CD8-positive, alpha-beta memory T cell (primary cell): ENCODE measurements at places on chromosomes 11 and 22. TPM values are rescaled to one million over a fixed set of nuclear protein-coding genes. Genes with fewer than 3 reads are reported as not detected.

Gene FOSL1
- total RNA-seq = 26.4 TPM

Gene CRYBB3
- total RNA-seq = 0.47 TPM

Gene HOATZ
- not detected for total RNA-seq

Gene KCTD17
- total RNA-seq = 40.8 TPM

Gene PRODH
- 0.46 TPM for total RNA-seq

Gene OR8D4
- total RNA-seq = not detected

Gene TMEM86A
- total RNA-seq = 1.0 TPM

DNA sequence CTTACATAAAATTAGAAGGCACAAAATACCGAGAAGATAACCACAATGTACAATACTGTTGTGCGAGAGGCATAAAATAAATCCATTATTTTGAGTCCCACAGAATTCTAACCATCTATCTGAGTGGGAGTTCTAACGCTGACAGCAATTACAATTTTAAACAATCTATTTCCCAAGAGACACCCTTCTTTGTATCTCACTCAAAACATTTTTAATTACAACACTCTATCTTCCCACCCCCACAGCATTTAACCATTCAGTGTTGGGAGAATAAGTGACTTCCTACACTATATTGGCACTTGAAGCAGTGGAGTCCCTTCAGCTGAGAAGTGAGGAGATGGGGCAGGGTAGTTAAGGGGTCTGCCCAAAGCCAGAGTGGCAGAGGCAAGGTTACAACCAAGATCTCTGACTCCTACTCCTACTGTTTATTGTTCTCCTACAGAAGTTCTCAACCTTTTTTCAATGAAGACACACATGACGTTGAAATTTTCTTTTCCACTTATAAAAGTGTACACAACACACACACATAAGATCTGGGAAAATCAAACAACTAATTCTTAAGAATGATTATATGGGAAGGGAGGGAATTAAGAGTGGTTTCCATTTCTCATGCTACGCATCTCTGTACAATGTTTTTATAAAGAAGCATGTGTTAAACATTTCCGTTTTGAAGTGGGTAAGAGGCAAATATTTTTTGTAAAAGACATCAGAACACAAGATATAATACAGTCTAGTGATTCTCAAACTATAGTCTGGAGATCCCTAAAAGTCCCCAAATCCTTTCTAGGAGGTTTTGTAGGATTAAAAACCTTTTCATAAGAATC is 10.9 kb downstream of the SLC25A17 start:
- DNase-seq = no peak

GRCh38 chr11:80722629-80723028 is 1281.8 kb upstream of the TENM4 start:
- DNase-seq = no peak

GRCh38 chr11:28983780-28984179 is 875.6 kb downstream of the METTL15 start:
- DNase-seq = no peak

GRCh38 chr11:68038718-68039525 is at the start of gene TCIRG1:
TSS of gene TCIRG1 (plus strand) at chr11:68039025. CDS start at chr11:68041272, 2,247 bp downstream.
- peak; percentile 42 for DNase-seq

DNA sequence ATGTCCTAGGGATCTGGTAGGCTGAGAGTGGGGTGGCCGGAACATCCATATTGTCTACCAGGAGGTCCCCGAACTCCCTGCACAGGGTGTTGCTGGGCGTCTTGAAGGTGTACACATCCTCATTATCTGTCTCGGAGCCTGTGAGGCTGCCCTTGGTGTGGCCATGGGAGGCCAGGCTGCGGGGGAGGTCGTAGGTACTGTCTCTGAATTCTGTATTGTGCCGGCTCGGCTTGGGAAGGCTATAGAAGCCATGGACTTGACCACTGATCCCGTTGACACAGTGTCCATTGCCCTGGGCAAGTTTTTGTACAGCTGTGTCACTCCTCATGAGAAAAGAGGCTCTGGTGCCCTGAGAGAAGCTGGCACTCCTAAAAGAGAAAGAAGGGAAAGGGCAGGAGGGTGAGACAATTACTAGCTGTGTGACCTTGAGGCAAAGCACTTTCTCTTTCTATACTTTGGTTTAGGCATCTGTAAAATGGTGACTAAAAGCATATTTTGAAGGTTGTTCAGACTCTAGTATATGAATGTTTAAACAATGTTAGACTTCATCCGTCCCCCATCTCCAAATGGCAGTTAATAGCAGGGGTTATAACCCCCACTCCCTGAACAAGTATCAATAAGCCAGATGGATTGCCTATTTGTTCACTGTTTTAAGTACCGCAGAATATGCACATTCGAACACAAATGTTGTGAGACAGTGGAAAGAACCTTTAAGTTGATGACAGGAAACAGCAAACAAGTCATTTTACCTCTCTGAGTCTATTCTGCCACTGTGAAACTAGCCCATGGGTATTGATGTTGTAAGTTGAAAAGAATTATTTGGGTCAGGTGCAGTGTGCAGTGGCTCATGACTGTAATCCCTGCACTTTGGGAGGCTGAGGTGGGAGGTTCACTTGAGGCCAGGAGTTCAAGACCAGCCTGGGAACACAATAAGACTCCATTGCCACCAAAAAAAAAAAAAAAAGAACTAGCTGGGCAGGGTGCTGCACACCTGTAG is 38.3 kb downstream of the USP35 start:
- DNase-seq = no peak

GRCh38 chr11:72629266-72629665 is 45.0 kb downstream of the PDE2A start:
- no peak for DNase-seq

DNA sequence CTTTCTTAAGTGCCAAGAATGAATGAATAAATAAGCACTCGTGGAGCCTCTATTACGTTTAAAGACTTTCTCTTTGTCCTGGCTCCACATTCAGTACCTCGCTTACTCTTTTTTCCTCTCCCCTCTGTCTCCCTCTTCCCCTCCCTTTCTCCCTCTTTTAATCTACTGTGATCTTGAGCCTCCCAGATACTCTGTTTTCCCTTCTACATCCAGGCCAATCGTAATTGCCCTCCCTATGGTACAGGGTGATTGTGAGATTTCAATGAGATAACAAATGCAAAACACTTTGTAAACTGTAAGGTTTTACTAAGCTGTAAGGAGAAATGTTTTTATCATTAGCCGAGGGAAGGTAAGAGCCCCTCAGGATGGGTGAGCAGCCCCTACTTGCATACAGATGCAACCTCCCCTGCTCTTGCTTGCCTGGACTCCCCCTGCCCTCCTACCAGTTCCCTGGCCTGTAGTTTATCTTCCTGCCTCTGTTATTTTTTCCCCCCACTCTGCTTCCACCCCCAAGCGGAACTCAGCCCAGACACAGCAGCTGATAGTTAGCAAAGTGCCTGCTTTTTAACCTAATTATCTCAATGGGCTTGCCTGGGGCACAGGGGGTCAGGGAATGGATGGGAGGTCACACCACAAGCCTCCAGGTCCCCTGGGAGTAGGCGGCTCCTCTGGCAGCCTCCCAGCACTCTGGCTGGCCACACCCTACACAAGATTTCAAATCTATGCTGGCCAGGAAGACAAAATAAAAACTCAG is 76.9 kb upstream of the CADM1 start:
- no peak for DNase-seq

DNA sequence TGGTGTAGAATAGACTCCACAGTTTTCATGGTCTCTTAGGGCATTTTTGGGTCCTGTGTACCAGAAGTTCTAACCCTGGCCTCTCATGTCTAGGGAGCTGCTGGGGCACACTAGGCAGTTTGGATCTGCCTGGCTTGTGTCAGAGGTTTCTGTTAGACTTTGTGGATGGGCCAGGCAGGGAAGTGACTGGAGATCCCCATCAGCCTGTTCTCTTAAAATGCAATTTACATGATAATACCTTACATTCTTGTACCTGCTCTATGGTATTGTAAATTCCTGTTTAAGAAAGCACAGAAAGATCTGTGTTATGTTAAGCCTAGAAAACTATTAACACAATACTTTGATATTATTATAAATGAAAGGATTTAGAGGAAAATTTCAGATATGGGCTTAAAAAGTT is 104.0 kb downstream of the ARHGAP42 start:
- no peak for DNase-seq

DNA sequence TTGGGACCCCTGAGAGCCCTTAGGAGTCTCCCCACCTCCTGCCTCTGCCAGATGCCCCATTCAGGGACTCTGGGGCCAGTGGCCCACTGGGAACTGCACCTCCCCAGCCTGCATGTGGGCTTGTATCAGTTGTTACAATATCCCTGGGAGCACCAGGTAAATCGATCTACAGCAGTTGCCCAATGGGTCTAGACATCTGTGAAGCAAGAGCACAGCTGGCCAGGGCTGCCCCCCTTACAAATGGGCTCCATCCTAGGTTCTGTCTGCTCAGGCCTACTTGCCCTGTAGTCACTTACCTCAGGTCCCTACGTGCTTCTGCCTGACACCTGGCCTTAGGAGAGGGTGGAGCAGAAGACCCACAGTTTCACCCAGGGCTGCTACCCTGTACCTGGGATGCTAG is 62.7 kb downstream of the HIRA start:
- DNase-seq = no peak

GRCh38 chr22:49664371-49664881 is 163.2 kb downstream of the BRD1 start:
- peak; percentile 35 for DNase-seq

GRCh38 chr11:132347156-132348090 is 977.0 kb downstream of the NTM start:
- DNase-seq = no peak

- peak; percentile 4 for DNase-seq
These were observed 71.9 kb upstream of the GRAMD1B start for GRCh38 chr11:123357990-123358827.

DNA sequence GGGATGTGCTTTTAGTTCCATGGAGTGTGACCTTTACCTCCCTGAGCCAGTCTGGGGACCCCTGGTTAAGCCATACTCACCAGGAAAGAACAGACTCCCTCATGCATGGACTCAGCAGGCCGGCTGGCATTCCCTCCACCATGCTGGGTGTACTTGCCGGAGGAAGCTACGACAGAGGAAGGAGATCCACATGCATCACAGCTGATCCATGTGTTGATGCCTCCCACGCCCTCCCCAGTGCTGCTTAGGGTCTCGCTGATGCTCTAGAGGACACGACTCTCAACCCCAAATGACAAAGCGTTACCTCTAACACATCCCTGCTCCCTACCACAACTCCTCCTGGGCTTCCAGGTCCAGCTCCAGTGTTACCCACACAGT is 39.8 kb downstream of the GAB4 start:
- DNase-seq = no peak

- DNase-seq = no peak
These were observed 42.0 kb downstream of the SGSM3 start for GRCh38 chr22:40412441-40412840.

GRCh38 chr22:36466258-36466657 is 15.2 kb downstream of the TXN2 start:
- DNase-seq = no peak

DNA sequence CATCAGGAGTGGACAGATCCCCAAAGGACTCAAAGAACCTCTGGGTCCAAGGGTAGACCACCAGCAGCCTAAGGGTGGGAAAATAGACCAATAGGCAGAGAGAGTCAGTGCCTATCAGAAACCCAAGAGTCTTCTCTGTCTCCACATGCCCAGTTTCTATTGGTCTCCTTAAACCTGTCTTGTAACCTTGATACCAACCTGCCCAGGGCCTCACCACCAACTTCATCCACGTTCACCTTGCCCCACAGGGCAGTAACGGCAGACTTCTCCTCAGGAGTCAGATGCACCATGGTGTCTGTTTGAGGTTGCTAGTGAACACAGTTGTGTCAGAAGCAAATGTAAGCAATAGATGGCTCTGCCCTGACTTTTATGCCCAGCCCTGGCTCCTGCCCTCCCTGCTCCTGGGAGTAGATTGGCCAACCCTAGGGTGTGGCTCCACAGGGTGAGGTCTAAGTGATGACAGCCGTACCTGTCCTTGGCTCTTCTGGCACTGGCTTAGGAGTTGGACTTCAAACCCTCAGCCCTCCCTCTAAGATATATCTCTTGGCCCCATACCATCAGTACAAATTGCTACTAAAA is at the start of gene HBB:
TSS of gene HBB (minus strand) at position 340 of the 579 bp plus-strand sequence. CDS start at position 290, 50 bp downstream.
- no peak for DNase-seq

DNA sequence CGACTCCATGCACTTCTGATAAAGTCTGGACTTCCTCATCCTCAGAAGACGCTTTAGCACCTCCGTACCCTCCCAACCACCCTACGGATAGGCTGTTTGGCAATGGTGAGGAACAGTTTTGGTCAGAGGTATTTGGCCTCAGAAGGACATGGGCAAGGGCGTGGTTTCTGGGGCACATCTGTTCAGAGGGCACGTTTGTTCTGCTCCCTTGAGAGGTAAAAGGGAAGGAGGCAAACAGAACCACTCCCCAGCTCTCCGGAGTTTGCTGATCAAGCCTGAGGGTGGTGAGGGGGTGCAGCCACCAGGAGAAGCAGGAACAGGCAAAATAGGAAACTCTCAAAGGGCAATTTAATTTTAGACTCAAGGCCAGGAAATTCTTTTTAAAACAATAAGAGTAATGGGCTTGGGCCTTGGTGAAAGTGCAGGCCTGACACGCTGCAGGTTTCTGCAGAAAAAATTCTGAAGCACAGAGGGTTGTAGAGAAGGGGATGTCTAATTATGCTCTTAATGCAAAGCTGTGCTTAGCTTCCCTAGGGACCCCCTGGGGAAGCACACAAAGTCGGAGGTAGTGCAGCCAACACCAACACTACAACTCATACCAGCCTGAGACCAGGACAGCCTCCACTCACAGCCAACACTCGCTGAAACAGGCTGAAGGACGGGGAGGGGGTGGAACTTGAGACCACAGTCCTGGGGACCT is 23.3 kb downstream of the ETS1 start:
- DNase-seq = no peak

DNA sequence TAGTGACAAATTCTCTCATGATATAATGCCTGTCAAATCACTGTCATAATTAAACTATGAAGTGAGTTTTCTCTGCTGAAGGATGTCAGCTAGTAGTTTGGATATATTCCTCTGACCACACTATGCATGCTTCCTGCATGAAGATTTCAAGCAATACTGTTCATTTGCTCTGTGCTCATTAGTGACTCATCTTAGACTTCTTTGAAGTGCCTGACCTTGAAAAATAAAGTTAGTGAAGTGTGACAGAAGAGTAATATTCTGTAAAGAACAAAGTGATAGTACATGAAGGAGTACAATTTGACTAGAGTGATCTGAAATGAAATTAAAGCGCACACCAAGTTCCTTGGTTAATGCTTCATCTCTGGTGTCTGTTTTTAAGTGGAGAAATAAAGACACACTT is 629.5 kb upstream of the ANO3 start:
- no peak for DNase-seq

DNA sequence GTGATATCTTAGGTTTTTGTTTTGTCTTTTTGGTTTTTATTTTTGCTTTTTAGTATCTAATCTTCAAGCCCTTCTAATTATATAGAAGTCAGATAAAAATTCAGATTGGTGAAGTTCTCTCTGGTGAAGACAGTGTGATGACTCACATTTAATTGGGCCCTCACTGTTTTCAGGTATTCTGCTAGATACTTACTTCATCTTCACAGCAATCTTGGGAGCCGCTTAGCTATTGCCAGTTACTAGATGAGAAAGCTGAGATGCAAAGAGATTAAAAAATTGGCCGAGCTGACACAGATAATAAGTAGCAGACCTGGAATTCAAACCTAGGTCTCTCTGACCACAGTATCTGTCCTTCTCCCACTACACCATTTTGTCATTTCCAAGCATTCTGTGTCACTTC is 75.0 kb downstream of the PPP2R1B start:
- no peak for DNase-seq

GRCh38 chr11:65868076-65868667 is 4.4 kb downstream of the EFEMP2 start:
- DNase-seq = no peak

- DNase-seq = no peak
These were observed 119.0 kb upstream of the TP53AIP1 start for GRCh38 chr11:129061492-129062230.
